NCI-H774 (cell line): ENCODE measurements at places on chromosomes 5 and 9.

GRCh38 chr5:113186061-113186460 lies 209.5 kb downstream of the DCP2 start:
- DNase-seq = no peak

GRCh38 chr9:117733465-117733864 lies 29.3 kb downstream of the TLR4 start:
- DNase-seq = peak; percentile 43

DNA sequence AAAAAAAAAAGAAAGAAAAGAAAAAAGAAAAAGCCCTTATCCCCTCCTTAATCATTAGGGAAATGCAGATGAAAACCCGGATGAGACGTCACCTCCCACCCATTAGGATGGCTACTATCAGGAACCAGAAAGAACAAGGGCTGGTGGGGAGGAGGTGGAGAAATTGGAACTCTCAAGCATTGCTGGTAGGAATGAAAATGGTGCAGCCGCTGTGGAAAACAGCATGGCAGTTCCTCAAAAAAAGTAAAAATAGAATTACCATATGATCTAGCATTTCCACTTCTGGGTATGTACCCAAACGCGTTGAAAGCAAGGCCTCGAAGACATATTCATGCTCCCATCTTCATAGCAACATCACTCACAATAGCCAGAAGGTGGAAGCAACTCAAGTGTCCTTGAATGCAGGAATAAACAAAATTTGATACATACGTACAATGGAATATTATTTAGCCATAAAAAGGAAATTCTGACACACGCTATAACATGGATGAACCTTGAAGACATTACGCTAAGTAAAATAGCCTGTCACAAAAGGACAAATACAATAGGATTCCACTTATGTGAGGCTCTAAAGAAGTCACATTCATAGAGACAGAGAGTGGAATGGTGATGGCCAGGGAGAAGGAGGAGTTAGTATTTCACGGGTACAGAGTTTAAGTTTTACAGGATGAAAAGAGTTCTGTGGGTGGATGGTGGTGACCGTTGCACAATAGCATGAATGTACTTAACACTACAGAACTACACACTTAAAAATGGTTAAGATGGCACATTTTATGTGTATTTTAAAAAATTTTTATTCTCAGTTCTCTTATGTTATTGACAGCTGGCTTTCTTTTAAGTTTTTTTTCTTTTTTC lies 166.8 kb upstream of the IER5L start:
- no peak for DNase-seq

- DNase-seq = no peak
These were observed 258.7 kb upstream of the CLINT1 start for GRCh38 chr5:158117467-158118160.
